ENCODE measurements at places on chromosomes 11 and 22.

DNA sequence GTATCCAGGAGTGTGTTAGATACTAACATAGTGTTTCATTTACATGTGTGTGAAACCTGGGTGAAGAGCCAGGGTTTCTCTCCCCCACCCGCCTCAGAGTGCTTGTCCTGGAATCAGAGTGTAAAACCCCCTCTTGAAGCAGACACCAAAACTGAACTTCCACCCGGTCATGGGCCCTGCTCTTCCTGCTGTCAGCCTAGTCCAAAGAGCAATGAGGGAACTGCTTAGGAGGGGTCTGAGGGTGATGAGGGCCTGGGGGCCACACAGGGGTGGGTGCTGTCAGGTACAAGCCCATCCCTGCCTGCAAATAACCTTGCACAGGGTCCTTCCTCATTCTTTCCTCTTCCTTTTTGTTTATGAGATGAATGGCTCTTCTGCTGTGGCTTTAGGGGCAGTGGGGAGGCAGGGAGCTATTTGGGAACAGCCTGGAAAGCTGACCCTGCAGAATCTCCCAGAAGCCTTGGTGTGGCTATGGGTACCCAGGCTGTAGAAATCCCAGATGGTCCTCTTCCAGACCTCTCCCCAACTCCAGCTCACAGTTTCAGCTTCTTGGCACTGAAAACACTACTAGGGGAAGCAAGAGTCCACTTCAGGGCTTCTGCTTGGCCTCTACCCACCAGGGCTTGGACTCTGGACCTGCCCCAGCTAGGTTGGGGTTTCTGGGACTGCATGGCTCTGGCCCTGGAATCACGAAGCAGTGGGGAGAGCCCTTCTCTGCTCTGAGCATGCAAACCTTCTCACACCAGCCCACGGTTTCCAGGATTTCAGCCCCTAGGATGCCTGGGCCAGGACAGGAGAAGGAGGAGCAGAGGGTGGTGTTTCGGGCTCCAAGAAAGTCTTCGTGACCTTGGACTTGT, 8.5 kb downstream of the BATF2 start:
- no peak for DNase-seq

- no peak for DNase-seq
These were observed 264.6 kb upstream of the PLET1 start for GRCh38 chr11:112525270-112525669.

DNA sequence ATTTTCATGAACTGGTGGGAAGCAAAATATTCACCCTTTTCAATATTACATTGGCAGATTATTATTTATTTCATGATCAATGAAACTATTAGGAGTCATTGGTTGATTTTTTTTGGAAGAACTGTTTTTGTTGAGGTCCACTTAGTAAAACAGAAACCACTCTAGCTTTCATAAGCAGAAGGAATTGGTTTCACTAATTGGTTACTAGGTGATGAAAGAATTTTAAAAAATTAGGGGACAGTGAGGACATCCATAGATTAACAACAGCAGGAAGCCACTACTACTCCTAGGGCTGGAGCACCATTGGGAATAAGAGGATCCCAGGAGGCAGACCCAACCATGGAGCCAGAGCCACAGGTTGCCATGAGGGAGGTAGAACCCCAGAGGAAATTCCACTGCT, 74.4 kb upstream of the KCNA4 start:
- DNase-seq = no peak

- DNase-seq = no peak
These were observed 22.6 kb downstream of the POU2AF3 start for GRCh38 chr11:111320728-111321568.

DNA sequence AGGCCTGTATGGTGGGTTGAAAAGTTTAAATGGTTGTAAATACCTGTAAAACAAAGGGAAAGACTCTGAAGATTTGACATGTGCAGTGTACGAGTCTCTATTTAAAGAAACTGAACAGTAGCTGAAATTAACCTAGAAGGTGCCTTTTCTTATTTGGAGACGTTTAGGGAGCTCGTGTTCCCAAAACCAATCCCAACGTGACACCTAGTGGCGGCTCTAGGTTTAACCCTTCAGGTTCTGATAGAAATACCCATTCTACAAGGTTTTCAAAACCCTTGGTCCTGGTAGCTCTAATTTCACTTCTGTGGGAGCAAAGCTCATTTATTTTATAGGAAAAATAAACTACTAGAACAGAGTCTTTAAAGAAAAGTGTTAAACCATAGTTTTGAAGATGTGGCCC, 258.3 kb downstream of the LRRC4C start:
- peak; percentile 41 for DNase-seq

DNA sequence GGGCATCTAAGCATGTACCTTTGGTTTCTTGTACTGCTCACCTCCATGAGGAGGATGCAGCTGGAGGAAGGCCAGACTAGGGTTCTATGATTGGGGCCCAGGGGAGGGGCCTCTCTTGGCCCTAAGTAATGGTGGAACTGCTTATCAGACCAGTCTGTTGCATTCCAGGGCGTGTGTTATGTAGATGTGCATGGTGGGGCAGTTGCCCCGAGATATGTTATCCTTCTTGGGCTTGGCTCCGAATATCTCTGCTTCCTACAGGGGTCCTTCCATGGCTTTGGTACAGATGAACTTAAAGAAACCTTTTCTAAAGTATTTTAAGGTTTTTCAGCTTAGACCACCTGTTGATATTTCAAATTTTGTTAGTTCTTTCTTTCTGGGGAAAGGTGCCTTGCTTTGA, 126.0 kb downstream of the SWAP70 start:
- no peak for DNase-seq

- no peak for DNase-seq
These were observed 607 bp upstream of the ZNF70 start for GRCh38 chr22:23751441-23751996.

- no peak for DNase-seq
These were observed 2.5 kb downstream of the WNT7B start for GRCh38 chr22:45974498-45974897.

DNA sequence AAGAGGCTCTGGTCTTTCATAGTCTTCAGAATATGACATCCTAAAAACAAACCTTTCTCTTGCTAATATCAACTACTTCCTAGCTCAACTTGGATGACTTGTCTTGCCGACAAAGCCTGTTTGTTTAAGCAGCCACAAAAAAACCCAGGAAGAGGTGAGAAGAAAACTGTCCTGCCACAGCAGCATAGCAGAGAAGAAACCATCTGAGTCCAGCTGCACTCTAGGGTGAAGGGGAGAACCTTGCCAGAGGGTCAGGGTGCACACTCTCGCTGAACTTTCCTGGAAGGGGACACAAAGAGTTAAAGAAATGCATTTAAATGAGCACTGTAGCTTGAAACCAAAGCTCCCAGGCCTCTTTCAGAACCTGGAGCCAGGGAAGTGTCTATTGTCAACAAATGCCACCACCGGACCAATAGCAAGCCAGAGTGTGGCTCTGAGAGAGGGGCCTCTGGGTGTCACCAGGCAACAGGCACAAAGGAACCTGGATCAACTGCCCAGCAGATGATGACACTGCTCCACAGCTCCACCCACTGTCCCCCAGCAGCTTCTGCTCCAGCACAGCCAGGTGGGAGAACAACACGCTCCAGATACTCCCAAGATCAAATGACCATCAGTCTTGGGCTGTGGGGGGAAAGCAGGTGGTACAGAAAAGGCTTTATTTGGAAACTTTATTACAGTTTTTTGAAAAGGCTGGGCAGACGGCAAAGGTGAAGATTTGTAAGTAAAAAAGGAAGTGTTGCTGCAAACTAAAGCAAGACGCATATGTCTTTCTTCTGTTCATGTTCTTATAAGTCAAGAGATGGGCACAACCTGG, 105.7 kb downstream of the RASSF10 start:
- peak; percentile 36 for DNase-seq

- DNase-seq = no peak
These were observed 3.4 kb downstream of the EHBP1L1 start for GRCh38 chr11:65579291-65579690.

DNA sequence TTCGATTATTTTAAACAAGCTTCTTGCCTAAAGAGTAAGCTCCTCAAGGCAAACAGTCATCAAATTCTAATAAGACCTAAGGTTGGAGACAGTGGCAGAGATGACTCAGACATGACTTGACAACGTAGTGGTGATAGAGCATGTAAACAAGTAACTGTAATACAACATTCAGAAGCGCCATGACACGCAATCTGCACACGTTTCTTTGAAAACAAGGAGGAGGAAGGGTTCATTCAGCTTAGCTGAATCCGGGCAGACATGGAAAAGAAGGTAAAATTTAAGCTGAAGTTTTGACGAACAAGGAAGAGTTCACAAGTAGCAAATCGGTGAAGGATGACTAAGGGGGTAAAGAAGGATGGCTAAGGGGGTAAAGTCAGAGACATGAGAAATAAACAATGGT, 152.4 kb upstream of the ZC3H12C start:
- DNase-seq = no peak

GRCh38 chr11:118000067-118000849, 14.1 kb downstream of the IL10RA start:
- DNase-seq = no peak

DNA sequence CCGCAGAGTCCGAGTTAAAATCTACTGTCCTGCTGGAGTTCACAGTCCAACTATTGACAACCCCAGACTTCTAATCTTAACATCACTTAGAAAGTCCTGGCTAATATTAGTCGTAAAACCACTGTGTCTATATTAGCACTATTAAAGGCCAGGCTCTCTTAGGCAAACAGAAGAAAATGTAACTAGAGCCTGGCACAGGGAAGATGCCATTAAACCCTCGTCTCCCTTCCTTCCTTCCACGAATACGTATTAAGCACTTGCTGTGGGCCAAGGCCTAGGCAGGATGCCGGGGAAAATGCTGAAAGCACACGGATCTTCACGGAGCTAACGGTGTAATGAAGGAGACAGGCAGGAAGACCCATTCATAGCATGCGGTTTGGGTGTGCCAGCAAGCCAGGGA, 81.5 kb upstream of the LMO1 start:
- DNase-seq = no peak

GRCh38 chr22:27729246-27729645, 72.3 kb downstream of the MN1 start:
- no peak for DNase-seq

DNA sequence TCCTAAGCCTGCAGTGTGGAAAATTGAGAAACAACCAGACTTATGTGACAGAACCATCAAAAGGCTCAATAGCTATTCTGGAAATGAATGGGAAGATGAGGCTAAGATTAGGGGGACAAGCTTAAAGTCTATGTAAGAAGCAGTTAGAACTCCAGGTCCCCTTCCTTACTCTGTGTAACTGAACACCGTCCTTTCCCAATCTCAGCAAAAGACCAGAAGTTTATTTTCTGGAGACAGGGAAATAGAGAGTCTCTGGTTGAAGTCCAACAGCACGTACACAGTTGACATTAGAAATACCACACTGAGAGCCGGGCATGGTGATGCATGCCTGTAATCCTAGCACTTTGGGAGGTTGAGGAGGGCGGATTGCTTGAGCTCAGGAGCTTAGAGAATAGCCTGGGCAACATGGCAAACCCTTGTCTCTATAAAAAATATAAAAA, 93.9 kb downstream of the CD44 start:
- DNase-seq = no peak

DNA sequence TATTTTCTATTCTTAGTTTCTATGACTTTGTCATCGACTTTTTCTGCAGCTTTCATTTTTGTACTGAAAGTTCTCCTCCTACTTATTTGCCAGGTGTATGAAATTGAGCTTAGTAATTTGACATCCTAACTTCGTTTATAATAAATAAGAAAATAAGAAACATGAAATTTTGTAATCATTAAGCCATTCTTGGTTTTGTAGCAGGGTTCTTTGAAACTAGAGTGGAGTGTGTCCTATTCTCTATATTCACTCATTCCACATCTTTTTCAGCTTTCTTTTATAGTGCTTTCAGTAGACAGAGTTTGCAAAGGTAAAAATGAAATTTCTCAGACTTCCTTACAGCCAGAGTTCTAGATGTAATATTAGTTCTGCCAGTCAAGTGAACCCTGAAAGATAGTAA, 47.8 kb downstream of the FANCF start:
- no peak for DNase-seq

- DNase-seq = no peak
These were observed 118.7 kb upstream of the ZC3H12C start for GRCh38 chr11:109974523-109974922.

DNA sequence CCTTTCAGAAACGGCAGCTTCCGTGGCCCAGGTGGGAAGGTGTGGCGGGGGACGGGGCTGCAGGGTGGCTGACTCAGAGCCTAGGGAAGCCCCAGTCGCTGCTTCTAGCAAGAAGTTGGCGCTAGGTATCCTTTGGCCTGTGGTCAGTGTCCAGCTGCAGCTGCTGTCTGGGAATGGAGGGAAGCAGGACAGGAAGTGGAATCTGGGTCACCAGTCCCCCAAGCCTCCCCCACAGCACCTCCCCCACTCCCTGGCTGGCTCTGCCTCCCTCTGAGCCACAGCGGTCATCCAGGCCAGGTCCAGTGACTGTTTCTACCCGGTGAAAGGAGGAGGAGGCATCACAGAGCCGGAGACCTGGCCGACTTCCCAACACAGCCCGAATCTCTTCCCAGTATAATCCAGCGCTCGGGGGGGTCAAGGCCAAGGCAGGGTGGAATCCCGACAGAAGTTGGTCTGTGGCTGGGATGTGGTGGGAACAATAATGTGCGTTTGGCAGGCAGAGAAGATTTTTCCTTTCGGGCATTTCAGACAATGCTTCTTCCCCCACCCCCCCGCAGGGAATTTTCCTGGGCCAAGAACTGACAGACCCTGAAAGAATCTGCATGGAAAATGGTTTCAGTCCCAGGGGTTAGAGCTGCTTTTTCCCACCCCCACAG, 45.1 kb downstream of the C11orf96 start:
- no peak for DNase-seq

- DNase-seq = no peak
These were observed 24.9 kb downstream of the IMMP1L start for GRCh38 chr11:31484497-31484896.

- DNase-seq = no peak
These were observed 120.5 kb upstream of the FGF3 start for GRCh38 chr11:69939551-69940245.

GRCh38 chr11:112087212-112087611, 539 bp downstream of the SDHD start:
- DNase-seq = peak; percentile 15

GRCh38 chr22:39935612-39936011, 24.6 kb upstream of the TMA7B start:
- no peak for DNase-seq

GRCh38 chr11:69002570-69003231, 10.3 kb downstream of the MRGPRF start:
- DNase-seq = no peak

DNA sequence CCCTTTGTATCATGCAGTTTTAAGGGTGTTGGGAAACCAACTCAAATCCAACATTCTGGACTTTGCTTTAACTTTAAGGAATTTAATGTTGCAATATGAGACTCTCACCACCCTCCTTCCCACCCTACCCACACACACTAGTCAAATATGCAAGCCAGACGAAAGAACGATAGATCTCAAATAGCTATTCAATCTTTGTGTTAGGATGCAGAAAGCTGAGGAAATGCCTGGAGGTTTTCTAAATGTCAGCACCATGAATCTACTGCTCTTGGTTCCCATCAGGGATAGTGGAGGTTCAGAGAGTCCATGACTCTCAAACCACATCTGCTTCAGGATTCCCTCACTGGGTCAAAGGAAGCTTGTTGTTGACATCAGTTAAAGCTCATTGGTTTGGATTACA, 33.7 kb downstream of the EXPH5 start:
- DNase-seq = no peak

All from NAMALWA (cell line).